NCI-H526 treated with DMSO at 0.1 percent for 48 hours (cell line): ENCODE measurements at places on chromosomes 1 and 21.

GRCh38 chr1:41486371-41487125 is 2.1 kb upstream of the EDN2 start:
- DNase-seq: no peak

DNA sequence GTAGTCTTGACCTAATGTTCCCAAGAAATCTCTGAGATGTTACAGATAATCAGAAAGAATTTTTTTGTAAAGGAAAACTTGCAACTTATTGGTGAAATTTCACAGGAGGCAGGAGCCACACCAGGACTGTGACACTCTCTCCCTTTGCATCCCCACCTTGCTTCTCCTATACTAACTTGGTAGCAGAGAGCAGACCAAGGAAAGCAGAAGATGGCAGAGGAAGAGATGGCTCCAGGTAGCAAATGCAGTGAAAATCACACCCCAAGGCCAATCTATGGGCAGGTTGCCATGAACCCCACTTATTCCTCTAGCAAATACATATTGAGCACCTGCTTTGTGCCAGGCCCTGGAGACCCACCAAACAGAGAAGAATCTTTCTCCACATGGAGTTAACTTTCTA is 303.4 kb upstream of the C1orf174 start:
- DNase-seq: no peak

GRCh38 chr1:46684670-46685069 is 13.0 kb downstream of the TEX38 start:
- DNase-seq: no peak

DNA sequence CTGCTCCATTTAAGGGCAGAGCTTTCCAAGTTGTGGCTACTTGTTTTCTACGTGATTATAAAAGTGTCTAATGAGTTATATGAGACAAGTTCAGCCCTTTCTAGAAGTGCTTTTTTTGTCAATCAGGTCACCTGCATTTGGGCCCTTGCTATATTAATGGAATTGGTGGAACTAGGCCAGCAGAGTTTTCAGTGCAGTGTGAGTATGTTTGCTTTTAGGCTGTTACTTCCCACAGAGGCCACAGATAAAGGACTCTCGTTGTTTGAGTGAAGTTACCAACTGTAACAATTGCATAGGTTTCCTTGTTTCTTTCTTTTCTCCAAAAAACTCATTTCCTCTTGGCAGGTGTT is 10.9 kb downstream of the SMAP2 start:
- DNase-seq: no peak

- DNase-seq: no peak
These were observed 140.6 kb downstream of the ZNF281 start for GRCh38 chr1:200269256-200269655.
